ENCODE measurements at places on chromosomes 2 and 18.

DNA sequence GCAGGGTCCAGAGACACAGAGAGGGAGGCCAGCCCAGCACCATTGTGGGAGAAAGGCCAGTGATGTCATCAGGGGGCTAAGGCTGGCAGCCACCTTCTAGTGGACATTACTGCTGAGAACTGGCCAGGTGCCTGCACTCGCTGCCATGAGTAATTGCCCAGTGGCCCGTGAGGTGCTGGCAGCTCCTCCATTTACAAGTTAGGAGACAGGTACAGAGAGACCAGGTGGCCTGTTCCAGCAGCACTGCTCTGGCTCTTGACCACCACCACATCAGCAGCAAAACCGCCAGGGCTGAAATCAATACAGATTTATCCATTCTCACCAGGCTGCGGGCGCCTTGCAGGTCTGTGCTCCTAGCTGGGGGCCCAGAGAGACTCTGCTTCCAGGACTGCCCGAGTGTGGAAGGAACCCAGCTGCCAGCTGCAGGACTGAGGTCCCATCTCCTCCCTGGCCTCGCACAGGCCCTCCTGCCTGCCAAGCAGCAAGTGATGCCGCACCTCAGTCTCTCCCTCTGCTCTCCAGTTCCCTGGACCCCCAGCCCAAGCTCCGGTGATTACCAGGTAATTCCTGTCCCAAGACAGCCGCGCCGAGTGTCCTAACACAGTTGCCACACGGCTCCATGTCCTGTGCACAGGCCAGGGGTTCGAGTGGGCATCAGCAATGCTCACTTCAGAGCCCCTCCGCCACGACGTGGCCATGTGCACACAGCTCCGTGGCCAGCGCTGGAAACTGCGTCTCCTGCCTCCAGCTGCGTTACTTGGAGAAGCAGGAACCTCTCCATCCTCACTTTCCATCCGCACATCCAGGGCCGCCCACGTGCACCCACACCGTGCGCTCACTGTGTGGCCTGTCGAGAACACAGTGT lies 101.0 kb upstream of the CTDP1 start:
- no peak for DNase-seq

- no peak for DNase-seq
Observed at GRCh38 chr2:18171191-18172139, 293.0 kb downstream of the KCNS3 start.

- no peak for DNase-seq
Observed at GRCh38 chr2:128368437-128369107, 49.9 kb upstream of the HS6ST1 start.

- no peak for DNase-seq
Observed at GRCh38 chr2:17915099-17915498, 36.6 kb downstream of the KCNS3 start.

- no peak for DNase-seq
Observed at GRCh38 chr2:145811276-145812164, 1291.6 kb upstream of the ZEB2 start.

DNA sequence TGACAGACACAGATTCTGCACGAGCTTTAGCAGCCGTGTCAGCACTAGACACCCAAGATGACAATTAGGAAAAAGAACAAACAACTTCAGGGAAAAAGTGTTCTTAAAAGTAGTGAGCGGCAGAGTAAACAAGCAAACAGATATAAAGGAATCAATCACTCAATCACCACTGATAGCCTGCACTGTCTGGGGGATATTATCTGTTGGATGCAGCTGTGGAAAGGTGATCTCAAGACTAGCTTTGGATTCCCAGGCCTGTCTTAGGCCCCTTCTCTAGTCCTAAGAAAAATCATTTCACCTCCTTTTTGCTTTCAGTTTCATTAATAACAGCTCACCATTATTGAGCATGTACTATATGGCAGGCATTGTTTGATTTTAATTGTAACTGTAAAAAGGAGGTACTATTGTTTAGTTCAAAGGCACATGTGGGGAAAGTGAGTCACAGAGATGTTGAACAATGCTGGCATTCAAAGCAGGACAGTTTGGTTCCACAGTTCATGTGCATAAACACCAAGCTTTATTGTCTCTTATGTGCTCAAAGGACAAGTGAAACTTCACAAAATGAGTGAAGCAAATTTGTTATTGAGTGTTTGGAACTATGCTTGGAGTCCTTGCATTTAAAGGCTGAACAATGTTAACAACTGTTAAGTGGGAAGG lies 147.3 kb upstream of the TCF4 start:
- no peak for DNase-seq

DNA sequence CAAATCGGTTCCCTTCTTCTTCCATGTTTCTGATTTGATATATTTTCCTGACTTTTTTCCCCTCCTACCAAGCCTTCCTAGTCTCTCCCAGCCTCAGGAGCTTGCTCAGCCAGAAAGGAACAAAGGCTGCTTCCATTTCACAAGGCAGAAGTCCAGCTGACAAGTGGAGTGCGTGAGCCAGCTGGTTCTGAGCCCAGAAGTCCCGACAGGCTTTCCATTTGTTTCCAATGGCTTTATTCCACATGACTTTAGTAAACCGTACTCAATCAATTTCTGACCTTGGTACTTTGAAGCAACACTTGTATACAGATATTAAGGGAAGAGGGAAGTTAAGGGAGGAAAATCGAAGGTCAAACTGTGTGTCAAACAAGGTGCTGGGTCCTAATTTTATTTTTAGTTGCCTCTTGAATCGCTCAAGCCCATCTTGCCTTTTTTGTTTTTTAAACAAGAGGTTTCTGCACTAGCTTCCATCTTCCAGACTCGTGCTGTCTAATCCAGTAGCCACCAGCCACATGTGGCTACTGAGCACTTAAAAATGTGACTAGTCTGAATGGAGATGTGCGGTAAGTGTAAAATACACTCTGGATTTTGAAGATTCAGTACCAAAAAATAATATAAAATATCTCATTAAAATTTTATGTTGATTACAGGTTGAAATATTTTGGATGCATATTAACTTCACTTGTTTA lies 36.2 kb downstream of the WIPF1 start:
- no peak for DNase-seq

DNA sequence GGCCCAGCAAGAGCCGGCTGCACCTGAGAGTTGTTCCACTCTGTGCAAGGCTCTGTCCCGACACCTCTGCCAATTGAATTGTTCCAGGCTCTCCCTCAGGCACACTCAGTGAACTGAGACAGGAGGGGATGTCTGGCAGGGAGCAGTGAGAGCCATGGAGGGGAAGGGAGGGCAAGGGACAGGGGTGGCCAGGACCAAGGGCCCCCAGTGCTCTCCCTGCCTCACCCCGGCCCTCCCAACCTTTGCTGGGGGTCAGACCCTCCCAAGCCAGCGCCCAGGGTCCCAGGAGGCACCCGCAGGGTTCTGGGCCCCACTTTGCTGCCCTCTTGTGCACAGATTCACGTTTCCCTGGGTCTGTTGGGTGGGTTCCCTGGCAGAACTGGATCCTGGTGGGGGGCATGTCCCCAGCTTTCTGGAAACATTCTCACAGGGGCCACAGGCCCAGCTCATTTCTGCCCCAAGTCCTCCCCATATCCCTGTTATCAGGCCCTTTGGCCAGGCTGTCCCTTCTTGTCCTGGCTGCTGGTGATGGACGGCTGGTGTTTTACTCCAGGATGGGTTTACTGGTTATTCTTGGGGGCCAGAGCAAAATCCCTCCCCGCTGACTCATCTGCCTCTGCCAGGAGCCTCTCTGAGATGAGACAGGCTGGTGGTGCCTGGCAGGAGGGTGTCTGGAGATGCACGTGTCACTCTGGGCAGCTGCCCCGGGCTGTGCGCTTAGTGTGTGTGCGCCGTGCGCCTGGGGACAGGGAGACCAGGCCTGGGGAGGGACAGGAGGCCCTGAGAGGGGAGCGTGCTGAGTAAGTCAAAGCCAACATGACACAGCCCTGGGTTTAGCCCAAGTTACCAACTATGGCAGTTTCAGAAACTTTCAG lies 136.5 kb upstream of the CTDP1 start:
- DNase-seq = no peak

DNA sequence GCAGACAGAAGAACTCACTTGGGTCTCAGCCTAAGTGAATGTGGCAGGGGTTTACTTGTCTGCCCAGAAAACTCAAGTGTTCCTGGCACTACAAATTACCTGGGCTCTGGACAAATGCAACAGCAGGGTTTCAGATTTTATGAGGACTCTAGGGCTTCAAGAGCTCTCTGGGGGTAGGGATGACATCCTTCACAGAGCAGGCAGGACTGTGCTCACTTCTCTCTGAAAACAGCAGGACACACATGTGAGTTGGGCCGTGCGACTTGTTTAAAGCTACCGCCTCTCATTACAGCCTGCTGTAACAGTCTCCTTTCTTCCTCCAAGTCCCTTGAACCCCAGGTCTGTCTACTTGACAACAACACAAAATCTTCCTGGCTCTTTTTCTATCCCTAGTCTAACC lies 212.6 kb downstream of the EN1 start:
- no peak for DNase-seq

- DNase-seq = no peak
Observed at GRCh38 chr2:1938986-1939385, 194.7 kb upstream of the PXDN start.

- no peak for DNase-seq
Observed at GRCh38 chr2:27264253-27264752, 1.5 kb upstream of the SLC30A3 start.

- DNase-seq = no peak
Observed at GRCh38 chr2:10083692-10084211, 3.5 kb upstream of the CYS1 start.

GRCh38 chr2:189629531-189630453 lies 31.5 kb upstream of the ASNSD1 start:
- DNase-seq = no peak

- DNase-seq = no peak
Observed at GRCh38 chr18:62018034-62018758, 125.4 kb upstream of the RNF152 start.

DNA sequence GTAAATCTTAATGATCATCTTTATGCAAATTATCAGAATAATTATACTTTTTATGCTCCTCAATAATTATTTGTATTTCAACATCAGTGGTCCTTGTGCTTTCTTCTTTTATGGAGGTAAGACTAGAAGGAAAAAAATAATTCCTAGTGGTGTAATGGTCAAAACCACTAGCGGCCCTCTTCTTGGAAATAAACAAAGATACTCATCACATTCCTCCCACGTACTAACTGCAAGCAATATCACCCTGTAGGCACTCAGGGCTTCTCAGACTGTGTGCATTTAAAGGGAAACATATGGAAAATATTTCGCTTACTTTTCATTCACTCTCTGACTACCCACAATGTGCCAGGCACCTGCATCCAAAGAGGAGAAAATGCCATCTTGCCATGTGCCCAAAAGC lies 263.7 kb downstream of the DOK6 start:
- no peak for DNase-seq

DNA sequence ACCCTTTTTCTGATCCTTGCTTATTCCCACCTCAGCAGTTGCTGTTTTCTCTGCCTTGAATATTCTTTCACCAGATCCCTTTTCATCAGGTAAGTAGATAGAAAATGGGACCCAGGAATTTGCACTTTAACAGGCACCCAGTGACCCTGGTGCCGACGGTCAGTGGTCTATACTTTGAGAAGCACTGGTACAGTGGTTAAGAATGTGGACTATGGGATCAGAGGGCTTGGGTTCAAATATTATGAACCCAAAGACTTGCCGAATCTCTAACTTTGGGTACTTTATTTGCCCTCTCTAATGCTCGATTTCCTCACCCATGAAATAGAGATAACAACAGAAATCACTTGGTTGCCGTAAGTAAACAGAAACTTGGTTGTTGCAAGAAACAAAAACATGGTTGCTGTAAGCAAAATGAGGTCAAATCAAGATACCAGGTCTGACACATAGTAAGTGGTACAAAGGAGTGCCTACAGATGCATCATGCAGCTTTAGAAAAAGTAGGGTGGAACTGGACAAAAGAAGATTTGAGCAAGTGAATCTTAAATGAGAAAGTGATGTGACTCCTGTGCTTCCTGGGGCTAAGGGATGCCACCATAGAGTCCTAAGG lies 69.5 kb upstream of the GLS start:
- DNase-seq = no peak

DNA sequence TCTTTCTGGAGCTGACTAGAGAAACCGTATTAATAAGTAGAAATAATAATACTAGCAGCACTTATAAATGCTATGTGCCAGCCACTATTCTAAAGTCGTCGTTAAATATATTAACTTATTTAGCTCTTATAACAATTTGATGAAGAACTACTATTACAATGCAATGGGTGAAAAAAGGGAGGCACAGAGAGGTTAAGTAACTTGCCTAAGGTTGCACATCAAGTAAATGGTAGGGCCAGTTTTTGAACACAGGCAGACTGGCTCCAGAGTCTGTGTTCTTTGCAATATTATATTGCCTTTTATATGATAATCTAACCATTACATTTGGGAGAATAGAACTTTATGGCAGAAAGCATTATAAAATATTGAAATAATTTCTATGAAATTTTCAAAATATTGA lies 17.6 kb downstream of the INPP1 start:
- DNase-seq = no peak

DNA sequence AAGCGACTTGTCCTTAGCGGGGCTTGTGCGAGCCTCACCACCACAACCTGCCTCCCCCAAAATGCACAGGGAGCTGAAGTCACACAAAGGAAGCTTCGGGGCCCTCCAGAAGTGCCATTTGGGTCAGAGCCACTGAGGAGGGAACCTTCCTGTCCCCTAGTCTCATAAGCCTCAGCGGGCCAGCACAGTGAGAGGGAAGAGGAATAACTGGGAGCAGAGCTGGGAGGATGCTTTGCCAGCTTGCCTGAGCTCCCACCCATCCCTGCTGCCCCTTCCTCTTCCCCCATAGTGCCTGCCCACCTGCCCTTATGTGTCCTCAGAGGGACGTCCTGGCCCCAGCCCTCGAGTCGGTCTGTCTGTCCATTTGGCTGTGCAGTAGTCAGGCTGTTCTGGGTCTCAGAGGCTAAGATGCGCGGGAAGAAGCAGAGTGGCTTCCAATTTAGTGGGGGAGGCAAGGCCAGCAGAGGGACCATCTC lies 51.8 kb upstream of the GPR17 start:
- no peak for DNase-seq

DNA sequence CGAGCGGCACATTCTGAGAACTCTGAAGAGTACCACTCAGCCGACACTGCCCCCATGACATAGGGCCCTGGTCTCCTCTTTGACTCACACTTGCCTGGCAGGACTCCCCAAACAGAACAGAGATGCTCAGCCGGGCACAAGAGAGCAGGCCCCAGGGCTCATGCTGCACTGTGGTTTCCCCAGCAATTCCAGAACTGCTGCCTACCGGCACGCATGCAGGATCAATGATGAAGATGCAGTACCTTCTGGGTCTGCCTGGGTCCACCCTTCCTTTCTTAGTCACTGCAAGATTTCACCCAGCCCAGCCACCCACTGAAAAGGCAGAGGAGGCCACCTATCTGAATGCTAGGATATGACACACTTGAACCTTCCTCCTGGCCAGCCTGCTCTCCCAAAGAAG lies 49.4 kb downstream of the BCL11A start:
- no peak for DNase-seq

GRCh38 chr2:65420712-65421431 lies 11.5 kb downstream of the SPRED2 start:
- peak; percentile 50 for DNase-seq

DNA sequence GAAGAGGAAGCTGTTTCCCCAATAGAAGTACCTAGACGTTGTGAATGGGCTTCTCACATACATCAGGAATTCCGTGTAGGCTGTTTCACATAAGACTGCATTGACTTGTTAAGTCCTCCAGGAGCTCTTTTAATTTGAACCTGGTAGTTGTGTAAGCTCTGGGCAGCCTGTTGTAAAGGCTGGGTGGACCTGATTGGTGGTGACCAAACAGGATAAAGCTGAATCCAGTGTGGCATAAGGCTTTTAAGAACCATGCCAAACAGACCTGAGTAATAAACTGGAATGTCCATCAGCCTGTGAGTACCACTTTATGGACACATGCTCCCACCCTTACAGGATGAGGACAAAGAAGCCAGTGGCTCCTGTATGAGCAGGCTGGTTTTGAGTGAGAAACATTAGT lies 24.1 kb downstream of the RMND5A start:
- DNase-seq = no peak

Measured in A549 (cell line).